ENCODE measurements at places on chromosomes 4 and X. TPM values are rescaled to one million over a fixed set of nuclear protein-coding genes. Genes with fewer than 3 reads are reported as not detected.

PABPC1L2B gene
- total RNA-seq: not detected

UBA6 gene
- 54.4 TPM for total RNA-seq

DNA sequence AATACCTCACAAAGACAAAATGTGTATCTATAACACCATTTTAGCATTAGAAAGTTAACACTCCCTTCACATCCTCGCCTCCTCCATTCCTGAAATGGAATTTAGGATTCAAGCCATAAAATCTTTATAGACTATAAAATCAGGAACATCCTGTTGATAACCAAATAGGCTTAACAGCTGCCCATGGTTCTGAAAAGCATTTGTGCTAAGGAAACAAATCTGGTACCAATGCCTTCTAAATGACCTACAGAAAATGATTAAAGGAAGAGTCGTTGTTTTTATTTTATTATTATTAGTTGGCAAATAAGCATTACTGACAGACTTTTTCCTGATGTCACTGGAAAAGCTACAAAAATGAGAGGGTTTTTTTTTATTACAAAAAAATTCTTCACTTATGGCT lies 79.8 kb downstream of the PAPSS1 start:
- no peak for DNase-seq

DNA sequence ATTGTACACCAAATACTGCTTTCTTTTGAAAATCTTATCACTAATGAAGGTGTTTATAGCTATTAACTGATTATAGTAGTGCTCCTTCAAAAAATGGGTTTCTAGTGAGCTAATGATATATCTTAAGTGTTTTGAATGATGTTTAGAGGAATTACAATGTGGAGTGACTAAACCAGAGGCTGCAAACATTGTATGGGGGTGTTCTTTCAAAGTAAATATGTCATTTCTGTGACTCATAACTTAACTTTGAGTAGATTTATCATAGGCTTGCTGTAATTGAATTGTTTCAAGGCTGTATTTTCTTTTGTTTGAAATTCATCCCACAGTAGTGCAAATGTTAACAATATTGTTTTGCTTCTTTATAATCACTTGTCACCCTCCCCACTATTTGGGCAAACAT lies 141.6 kb downstream of the IL1RAPL2 start:
- no peak for DNase-seq

DNA sequence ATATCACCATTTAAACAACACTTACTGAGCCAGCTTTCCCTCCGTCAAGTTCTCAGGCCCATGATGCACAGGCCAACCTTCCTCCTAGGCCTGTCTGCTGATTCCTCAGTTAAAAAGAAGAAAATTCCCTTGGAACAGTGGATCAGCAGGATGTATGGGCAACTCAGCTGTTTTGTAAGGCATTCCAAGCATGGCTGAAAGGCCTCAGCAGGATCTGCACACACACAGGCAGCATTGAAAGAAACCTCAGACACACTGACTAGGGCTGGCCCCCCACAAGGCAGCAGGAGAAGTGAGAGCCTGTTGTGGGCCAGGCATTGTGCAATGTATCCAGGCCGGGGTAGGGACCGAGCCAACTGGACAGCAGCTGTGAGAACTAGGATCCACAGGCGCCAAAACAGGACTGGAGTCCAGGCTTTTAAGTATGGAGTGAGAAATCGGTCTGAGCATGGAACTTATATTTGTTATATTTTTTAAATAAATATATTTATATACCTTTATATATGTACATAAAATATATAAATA lies 171.4 kb downstream of the NWD2 start:
- no peak for DNase-seq

DNA sequence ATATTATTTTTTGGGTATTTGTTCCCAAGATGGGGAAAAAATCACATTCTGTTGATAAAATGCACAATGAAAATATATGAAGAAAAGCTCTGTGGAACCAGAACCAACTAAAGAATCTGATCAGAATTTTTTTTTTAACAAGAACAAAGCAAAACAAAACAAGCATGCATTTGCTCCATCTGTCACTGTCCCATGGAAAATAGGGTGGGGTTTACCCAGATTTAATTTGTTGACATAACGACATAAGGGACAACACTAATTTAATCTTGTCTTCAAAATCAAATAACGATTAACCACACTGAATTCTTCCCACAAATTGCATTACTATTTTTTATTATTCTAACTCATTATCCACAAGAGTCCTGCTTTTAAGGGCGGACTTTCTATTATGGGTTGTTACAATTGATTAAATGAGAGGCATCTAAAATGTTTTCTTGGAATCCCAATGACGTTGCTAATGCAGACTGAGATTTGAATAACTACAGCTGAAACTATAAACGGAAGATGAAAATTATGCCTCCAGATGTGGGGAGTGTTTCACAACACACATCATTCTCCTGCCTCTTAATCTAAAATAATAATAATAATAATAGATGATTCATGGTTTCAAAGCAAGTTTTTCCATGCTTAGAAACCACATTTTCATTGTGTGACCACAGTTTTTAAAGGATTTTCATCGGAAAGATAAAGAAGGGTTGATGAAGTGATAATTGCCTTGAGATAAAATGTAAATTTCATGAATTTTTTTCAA lies 307.0 kb upstream of the CPEB2 start:
- DNase-seq: no peak
